ENCODE measurements at places on chromosomes 4 and X.

DNA sequence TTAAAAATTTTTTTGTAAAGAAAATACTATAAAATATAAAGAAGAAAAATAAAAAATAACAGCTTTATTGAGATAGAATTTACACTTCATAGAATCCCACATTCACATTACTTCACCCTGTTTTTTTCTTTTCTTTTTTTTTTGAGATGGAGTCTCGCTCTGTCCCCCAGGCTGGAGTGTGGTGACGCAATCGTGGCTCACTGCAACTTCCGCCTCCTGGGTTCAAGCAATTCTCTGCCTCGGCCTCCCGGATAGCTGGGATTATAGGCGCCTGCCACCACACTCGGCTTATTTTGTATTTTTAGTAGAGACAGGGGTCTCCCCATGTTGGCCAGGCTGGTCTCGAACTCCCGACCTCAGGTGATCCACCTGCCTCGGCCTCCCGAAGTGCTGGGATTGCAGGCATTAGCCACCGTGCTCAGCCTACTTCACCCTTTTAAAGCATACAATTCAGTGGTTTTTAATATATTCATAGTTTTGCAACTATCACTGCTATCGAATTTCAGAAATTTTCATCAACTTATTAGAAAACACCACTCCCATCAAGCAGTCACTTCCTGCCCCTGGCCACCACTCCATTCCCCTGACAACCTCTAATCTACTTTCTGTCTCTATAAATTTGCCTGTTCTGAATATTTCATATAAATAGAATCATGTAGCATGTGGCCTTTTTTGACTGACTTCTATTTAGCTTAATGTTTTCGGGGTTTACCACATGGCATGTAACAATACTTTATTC, 48.7 kb downstream of the TMEM131L start:
- DNase-seq = no peak

DNA sequence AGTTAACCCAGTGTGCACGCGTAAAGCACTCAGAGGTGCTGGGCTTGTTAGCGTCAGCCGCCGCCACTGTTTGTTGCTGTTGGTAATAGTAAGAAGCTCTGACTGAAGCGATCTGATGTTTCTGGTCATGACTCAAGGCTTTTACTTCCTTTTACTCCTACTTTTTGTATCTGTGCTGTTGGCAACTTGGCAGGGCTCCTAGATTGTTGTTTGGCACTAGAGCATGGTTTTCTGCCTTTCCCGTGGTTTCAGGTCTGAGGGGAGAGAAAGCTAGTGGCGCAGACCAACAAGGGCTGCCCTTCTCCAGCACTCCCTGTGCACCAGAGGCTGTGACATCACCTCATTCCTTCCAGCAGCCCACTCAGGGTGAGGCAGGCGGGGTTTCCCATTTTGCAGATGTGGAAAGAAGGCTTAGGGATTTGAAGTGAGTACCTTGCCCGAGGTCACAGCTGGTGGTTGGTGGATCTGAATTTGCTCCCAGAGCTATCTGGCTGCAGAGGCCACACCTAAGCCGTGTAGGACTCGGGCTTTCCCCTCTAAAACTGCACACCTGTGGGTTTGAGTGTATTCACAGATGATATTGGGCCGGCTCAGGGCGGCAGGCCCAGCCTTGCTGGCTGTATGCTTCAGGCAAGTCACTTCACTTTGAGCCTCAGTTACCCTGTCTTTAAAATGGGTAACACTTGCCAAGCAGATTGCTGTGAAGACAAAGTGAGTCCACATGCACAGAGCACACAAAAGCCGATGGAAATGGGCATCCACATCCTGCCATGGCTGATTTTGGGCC, 51.2 kb upstream of the TADA2B start:
- DNase-seq = peak; percentile 79

GRCh38 chrX:38896724-38897298, 95.6 kb downstream of the MID1IP1 start:
- no peak for DNase-seq

DNA sequence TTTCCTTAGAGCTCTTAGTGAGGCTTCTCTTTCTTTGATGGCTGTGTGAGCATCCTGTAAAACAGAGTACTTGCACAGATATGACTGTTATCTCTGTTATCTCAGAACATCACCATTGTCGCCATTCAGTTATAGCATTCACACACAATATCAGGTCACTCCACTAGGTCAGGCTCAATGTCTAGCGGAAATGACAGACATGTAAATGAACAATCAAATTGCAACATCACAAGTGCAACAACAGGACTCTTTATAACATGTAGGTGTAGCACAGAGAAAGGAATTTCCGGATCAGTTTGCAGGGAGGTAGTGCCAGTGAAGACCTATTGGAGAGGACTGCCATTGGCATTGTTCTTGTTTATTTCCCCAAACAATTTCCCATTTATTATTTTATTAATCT, 43.2 kb upstream of the IGSF1 start:
- DNase-seq = no peak

DNA sequence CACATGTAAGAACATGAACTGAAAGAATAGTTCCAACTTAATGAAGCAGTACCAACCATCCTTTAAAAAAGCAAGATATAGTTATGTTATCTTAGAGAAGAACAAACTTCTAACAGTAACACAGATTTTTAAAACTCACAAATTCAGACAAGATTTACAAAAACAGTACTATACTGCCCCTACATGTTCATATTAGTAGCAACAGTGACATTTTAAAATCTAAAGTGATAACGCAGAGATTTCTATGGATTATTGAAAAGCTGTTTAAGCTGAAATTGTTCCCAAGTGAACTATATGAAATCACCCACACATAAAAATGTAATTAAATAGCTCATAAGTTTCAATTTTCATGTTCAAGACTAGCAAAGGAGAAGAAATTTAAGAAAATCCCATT, 166.0 kb downstream of the FBXW7 start:
- no peak for DNase-seq

- peak; percentile 11 for DNase-seq
These were observed 245.2 kb upstream of the DIPK2B start for GRCh38 chrX:45445745-45446412.

DNA sequence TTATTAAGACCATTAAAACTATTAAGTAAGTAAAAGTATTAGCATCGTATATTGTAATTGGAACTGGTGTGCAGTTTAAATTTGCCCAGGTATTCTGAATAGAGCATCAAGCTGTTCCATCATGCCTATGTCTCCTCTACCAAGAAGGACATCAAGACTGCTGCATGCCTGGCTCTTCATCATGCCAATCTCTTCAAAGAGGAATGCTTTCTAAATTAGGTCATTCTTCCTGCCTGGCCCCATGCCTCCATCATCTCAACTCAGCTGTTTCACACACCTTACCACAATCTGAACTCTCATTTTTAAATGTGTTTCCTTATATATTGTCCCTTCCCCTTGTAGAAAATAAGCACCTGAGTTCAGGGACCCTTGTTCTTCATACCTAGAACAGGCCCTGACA, 270.5 kb upstream of the PPARGC1A start:
- no peak for DNase-seq

DNA sequence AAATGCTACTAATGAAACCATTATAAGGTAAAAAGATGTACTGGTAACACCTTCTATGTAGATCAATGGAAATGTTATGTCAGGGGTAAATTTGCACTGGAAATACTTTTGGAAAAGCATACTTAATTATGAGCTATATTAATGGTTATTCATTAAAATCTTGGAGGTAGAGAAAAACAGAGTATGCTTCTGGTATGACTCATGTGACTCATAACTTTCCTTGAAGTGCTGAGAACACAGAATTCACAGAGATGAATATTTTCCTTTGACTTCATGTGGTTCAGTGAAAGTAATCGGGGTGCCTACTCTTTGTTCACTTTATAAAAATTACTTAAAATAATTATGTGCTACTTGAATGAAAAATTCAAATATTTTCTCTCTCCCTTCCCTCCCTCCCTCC, 254.2 kb downstream of the KCTD8 start:
- DNase-seq = no peak

DNA sequence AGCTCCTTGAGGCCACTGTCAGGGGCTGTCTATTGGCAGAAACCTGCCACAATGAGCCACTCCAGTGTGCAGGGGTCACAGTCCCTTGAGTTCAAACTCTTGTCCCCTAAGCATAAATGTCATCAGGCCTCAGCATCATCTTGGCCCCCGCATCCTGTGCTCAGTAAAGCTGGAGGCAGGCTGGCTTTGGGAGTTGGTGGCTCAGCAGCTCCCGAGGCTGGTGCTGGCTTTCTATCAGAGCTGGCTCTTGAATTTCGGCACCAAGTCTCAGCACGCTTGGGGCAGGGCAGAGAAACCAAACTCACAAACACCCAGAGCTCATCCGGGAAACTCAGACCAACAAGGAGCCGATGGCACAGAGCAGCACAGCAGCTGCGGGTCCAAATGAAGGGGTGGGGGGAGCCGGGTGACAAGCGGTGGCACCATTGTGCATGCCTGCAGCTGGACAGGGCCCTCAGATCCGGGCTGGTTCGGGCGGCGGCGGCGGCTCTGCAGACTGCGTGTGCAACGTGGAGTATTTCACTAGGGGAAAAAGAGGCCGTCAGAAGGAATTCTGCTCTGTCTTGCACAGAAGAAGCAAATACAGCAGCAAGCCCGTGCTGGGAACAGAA, 75.5 kb downstream of the MTMR1 start:
- DNase-seq = no peak

- no peak for DNase-seq
These were observed 58.5 kb upstream of the NHSL2 start for GRCh38 chrX:71852182-71852581.

- no peak for DNase-seq
These were observed 5.1 kb upstream of the CENPC start for GRCh38 chr4:67550451-67550850.

GRCh38 chrX:148517176-148517575, 16.8 kb downstream of the AFF2 start:
- DNase-seq = no peak

- DNase-seq = no peak
These were observed 101.2 kb upstream of the KLF3 start for GRCh38 chr4:38562751-38563198.

- no peak for DNase-seq
These were observed 40.0 kb downstream of the FAM53A start for GRCh38 chr4:1643971-1644735.

DNA sequence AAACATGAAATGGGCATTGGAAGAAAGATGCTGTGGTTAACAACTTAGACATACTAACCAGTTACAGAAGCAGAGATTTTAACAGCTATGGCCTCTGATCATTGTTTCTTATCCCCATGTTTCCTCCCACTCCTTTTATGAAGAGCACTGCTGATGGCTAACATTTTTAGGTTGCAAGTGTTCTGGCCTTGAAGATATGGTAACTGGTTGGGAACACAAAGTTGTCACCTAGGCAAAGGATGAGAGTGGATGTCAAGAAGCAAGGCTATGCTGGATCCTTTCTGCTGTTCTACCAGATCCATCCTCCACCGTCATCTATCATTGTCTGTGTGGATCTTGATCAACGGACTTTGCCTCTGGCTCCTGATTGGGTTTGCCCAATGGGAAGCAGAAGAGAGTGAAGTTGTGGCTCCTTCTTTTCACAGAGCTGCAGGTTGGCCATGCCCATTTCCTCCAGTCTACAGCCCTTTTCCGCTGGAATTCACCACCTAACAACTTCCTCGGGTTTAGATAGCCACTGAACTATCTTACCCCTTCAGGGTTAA, 48.9 kb upstream of the SPP1 start:
- DNase-seq = no peak

DNA sequence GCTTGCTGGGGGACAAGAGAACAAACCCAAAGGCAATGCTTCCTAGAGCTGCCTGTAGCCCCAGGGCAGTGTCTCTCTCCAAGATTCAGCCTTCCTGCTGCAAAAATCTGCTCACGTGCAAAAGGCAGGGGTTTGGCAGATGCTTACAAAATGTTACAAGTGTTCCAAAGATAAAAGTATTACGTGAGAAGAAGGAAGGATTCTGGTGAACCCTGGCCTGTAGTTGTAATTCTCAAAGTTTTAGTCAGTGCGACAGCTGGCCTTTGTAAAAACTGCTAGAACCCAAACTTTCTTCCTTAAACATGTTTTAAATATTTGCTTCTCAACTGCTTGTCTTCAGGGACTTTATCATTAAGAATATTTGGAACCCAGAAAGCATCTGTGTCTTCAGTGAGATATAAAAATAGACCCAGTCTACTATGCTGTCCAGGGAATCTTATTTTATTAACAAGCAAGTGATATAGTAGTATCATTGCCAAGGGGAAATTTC, 232.3 kb downstream of the FRMPD4 start:
- peak; percentile 34 for DNase-seq

- no peak for DNase-seq
These were observed 43.8 kb upstream of the SETD7 start for GRCh38 chr4:139599594-139600374.

GRCh38 chr4:114464726-114465272, 133.8 kb upstream of the UGT8 start:
- DNase-seq = peak; percentile 12

GRCh38 chrX:42530027-42530426, 247.9 kb downstream of the PPP1R2C start:
- no peak for DNase-seq

- DNase-seq = no peak
These were observed 179.6 kb downstream of the KDR start for GRCh38 chr4:54945838-54946237.

DNA sequence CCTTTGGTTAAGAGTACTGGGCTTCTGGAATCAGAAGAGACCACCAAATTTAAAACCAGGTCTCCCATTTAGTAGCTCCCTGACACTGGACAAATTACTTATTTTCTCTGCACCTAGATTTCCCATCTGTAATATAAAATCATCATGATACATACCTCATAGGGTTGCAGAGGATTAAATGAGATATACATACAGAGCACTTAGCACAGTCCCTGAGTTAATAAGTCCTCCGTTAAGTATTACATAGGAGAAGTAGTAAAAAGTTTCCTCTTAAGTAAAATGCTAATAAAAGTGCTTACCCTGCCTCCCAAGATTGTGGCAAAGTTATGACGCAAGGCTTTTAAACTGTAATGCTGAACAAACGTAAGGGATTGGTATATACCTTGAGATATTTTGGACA, 539 bp upstream of the CHIC1 start:
- no peak for DNase-seq

GRCh38 chr4:155887847-155888570, 15.5 kb upstream of the TDO2 start:
- DNase-seq = no peak

DNA sequence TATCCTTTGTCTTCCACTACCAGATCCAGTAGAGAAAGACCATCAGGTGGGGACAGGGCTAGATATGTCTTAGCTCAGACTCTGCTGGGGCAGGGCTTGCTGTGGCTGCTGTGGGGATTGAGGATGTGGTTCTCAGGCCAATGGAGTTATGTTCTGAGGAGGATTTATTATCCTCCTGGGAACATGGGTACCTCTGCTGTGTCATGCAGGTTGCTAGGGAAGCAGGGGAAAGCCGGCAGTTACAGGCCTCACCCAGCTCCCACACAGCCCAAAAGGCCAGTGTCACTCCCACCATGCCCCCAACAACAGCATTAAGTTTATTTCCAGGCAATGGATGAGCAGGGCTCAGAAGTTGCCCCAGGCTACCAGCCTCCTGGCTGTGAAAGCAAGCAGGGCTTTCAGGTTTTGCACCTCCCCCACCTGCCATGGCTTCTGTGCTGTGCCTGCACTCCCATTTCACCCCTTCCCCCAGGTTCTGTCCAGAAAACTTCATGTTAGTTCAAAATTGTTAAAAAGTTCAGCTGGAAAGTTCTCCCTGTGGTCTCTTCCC, 879.9 kb downstream of the ARAP2 start:
- no peak for DNase-seq
